Activated T-helper 1 cell treated with anti-CD3 and anti-CD28 coated beads, Interleukin-12 subunit alpha, Interleukin-12 subunit beta, Interleukin-2, Interleukin-4 antibody, amounts not matched to agents 30 ng/mL and 10 ng/mL and 1 ng/mL, durations not matched to agents 14 hours and 24 hours and 36 hours (primary cell): ENCODE measurements at places on chromosomes 11 and 22.

DNA sequence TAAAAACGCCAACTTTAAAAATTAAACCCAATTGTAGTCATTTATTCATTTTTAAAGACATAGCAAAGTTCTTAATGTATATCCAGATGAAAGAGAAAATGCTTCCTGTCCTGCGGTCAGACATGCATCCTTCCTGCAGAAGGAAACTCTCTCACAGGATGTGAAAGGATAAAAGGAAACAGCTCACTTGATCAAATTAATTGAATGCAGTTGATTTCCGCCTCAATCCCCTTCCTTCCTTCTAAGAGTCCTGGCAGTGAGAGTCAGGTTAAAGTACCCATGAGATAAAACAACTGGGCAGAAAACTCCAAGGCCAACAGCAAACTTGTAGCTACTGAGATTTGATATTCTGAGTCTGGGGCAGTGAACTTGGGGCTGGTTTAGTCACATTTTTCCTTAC is 38.5 kb downstream of the CWC15 start:
- DNase-seq, result no peak

DNA sequence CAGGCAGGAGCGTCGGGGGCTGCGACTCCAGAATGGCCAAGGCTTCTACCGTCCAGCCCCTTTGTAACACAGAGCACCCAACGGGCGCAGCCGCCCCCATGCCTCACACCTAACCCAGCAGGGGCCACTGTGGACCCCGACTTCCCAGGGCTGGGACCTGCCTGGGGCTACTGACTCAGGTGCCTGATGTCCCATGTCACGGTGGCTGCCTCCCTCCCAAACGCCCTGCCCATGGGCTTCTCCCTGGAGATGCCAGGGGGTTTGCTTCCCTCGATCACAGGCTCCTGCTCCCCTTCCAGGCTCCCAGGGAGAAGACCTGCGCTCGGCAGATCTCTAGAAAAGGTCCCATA is 84.0 kb downstream of the MYEOV start:
- no peak for DNase-seq

GRCh38 chr11:44120169-44120568 is 24.7 kb downstream of the EXT2 start:
- no peak for DNase-seq

- DNase-seq, result no peak
Measured at GRCh38 chr11:1179641-1180040, 21.9 kb downstream of the MUC5AC start.

DNA sequence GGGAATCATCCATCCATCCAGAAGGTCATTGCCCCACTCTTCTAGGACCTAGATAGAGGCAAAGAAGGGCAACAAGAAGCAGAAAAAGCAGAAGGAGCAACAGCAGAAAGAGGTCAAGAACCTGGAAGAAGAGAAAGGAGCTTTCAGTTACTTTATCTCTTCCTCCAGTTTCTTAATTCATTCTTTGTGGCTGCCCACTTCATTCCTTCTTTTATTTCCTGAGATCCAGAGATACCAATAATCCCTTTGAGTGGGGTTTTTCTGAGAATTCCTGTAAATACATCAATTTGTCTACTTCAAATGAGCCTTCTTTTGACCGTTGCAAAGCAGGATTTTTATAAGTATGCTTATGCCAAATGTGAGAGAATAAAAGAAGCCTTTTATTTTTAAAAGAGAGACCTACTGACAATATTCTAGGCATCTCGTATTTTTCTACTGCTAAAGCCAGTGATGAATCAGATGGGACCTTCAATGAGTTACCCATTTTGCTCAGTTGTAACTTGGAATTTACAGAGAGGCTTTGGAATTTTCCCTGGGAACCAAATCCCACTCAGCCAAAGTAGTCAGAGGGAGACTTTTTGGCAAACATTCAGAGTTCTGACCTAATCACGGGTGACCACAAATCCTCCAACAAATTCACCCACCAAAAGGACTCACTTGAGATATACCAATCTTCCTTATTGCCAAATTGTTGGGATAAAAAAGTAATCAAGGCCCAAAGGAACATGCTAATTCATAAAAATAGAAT is 54.9 kb downstream of the ZC3H12C start:
- DNase-seq, result no peak

GRCh38 chr22:48724899-48725298 is 1102.8 kb downstream of the BRD1 start:
- DNase-seq, result no peak

- DNase-seq, result no peak
Measured at GRCh38 chr11:66150725-66151124, 80.7 kb downstream of the PACS1 start.

DNA sequence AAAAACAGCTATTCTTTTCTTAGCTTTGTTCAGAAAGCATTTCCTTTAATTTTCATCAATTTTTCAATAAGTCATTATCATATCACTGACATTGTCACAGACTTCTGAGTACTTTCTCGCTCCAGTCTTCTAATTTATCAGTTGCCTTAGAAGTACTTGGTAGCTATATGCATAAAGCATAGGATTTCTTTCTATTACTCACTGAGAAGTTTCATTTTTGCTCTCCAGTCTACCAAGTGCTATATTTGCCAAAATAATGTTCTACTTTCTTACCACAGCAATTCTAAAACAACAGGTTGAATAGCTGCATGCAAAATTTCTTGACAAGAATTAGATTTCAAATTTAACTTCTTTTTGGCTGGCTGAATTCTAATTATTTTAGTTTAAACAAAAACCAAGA is 116.3 kb downstream of the STK33 start:
- no peak for DNase-seq

DNA sequence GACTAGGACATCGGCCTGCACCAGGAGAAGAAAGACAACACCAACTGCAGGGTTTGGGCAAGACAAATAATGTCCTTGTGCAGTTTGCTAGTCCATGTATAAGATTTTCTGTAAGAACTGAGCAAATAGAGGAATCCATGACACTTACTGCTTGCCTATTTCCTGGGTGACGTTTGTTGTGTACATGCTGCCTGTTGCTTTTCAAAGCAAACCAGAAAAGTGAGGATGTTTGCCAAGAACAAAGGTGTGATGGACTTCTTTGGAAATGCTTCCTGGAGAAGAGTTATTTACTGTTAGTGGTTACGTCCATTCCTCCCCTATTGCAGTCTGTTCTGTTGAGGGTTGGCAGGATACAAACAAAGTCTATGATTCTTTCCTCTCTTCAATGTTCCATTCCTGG is 126.5 kb downstream of the CASP12 start:
- no peak for DNase-seq

DNA sequence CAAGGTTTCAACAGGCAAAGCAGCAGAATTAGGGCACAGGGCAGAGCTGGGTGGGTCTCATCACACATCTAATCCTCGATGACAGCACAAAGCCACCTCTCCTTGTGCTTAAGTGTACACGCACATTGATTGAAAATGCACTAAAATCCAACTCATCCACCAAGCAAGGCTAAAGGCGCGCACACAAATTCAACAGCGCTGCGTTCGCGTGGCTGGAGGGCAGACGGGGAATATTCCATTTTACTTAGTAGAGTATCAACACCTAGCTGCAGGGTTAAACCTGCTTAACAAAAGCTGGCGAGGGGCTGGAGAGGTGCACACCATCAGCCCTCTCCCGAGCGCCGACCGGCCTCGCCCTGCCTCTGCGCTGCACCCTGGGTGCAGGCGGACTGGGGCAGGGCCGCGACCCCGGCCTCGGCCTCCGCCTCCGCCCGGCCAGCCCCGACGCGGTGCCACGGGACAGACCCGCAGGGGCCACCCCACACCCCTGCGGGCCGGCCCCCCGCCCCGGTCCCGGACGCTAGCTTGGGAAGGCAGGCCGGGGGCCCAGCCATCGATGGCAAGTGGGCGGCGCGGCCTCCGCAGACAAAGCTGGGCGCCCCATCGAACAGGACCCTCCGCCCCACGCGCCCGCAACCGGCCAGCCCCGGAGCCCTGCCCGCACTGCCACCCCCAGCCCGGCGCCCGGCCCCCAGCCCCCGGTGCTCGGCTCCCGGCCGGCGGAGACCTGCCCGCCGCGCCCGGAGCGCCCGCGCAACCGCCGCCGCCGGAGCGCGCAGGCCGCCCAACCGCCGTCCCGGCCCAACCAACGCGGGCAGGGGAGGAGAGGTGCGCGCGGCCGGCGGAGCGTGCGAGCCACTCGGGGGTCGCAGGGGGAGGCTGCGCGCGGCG is 929 bp downstream of the PRDM10 start:
- peak; percentile 2 for DNase-seq

DNA sequence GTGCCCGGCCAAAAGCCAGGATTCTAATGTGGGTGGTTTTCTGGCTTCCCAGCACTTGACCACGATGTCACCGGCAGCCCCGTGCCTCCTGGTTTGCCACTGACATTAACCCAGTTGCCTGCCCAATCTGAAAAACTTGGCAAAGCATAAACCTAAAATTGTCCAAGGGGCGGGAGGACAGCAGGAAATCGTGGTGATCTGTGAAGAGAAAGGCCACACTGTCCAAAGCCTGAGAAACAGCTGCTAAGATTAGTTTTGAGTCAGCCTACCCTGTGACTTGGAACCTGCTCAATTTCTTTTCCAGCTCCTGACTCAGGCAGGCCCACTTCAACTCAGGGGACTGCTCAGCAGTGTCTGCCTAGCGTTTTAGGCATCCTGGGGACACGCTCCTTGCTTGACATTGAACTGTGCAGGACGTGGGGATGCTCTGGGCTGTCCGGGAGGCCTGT is 8.2 kb upstream of the F2 start:
- no peak for DNase-seq

DNA sequence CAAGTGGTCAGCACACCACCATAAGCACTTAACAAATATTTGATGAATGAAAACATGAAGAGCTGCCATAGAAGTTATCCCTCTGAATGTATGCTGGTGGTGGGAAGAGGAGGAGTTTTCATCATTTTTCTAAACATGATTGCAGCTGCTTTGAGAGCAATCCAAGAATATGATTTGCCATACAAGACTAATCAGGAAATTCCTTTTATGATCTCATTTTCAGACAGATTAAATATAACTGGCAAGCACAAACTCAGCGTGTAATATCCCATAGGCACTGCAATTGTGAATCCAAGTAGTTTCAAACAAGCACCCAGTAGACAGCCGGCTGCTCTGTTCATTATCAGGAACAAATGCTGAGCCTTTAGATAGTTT is 505.7 kb upstream of the LUZP2 start:
- DNase-seq, result no peak

GRCh38 chr11:60970369-60970774 is 1.1 kb upstream of the CD6 start:
- peak; percentile 68 for DNase-seq

- no peak for DNase-seq
Measured at GRCh38 chr11:77882396-77882795, 61.5 kb downstream of the AAMDC start.

GRCh38 chr11:67432655-67433349 is 4.5 kb downstream of the RPS6KB2 start:
- DNase-seq, result no peak

- DNase-seq, result no peak
Measured at GRCh38 chr11:113715882-113716625, 9.9 kb upstream of the TMPRSS5 start.

DNA sequence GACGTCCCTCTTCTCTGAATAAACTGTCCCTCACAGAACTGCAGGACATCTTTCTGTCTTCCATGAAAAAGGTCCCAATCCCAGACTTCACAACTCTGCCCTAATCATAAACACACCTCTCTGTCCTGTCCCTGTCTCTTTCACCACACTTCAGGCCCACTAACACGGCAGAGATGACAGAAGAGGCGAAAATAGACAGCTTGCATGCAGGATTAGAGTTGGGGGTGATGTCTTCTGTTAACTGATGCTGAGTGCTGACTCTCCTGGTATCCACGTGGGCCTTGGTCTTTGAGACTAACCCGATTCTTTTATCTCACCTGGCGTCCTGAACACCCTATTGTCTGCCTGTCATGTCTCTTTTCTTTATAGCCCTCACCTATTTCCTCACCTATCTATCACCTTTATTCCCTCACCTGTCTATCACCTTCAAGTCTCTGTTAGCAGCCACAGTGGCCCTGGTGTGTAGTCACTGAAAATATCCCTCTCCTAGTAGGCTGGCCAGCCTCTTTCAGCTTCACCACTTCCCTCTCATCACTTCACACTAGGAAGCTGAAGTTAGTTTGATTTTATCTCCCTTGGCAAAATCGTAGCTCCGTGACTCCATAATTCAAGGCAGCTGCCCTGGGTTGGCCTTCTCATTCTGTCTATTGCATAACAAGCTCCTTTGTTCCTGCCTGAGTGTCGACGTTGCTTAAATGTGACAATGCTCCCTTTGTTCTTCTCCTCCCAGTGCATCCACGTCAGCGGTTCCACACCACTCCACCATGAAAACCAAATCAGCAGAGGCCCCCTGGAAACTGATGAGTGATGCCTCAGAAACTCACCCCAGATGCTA is 30.6 kb upstream of the DRD2 start:
- DNase-seq, result no peak

DNA sequence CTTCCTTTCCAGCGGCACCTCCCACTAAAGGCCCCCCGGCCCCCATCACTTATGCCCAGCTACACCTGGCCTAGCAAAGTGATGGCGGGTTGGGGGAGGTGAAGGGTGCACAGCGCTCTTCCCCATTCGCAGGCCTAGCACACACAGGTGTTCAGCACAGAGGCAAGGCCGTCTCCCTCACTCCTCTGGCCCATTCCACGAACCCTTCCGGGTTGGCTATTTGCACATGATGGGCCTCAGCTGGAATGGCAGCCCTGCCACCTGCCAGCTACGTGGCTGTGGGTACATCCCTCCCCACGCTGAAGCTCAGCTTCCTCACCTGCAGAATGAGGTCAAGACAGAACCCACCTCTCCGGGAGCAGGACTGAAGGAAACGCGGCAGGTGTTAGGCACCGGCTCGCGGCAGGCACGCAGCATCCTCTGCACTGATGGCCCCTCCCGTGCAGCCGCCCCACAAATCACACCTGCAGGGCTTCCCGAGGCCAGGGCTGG is 4.8 kb downstream of the KIAA0930 start:
- no peak for DNase-seq

DNA sequence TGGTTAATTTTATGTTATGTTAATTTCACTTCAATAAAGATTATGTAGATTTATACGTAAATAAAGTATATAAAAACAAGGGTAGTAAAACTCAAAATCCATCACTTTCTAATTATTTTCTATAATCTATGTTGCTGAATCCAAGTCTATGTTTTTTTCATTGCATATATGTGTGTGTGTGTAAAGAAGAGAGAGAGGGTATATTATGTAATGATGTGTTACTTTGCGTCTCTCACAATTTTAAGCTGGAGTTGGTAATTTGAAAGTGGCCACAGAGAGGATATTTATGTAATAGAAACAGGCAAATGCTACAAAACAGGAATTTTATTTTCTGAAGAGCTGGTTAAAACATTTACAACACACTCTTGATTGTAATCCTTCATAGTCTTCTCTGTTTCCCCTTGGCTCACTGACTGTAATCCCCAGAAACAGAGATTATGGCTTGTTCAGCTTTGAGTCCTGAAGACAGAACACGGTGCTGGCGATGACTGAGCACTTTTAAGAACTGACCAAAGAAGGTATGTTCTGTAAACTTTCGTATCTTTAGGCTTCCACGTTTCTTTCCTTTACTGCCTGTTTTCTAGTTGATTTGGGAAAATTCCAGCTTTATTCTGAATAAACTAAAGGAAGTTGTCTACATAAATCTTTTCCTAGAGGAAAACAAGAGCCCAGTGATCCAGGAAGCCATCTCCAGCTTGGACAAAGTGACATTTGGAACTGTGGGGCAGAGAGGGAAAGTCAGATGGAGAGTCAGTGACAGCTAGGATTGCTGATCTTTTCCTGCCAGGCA is 43.6 kb downstream of the OR2AG2 start:
- no peak for DNase-seq
